Neural progenitor cell (in vitro differentiated cells): ENCODE measurements at places on chromosomes 1 and 21.
A peak's percentile ranks its signal among the peaks of the same experiment; 100 is the strongest.

GRCh38 chr1:204880906-204881305, 10.2 kb downstream of the NFASC start:
- H3K4me3 ChIP-seq = no peak overlapping the region
- H3K27ac ChIP-seq = no peak overlapping the region
- no peak for DNase-seq
- H3K27me3 ChIP-seq = no peaks in the 10 kb centered on the region
- H3K36me3 ChIP-seq = no peaks in the 10 kb centered on the region

GRCh38 chr1:204150702-204151551, 917 bp downstream of the ETNK2 start:
- H3K27me3 ChIP-seq = peaks cover 45% of the 10 kb centered on the region
- peak overlapping the region; percentile 86 for H3K4me3 ChIP-seq
- no peaks in the 10 kb centered on the region for H3K36me3 ChIP-seq

- peaks cover 73% of the 10 kb centered on the region for H3K4me1 ChIP-seq
- H3K27me3 ChIP-seq = peaks cover 100% of the 10 kb centered on the region
- DNase-seq = peak; percentile 87
- no peaks in the 10 kb centered on the region for H3K36me3 ChIP-seq
- H3K27ac ChIP-seq = no peak overlapping the region
These were observed 16.3 kb downstream of the PAX7 start for GRCh38 chr1:18646786-18647410.

DNA sequence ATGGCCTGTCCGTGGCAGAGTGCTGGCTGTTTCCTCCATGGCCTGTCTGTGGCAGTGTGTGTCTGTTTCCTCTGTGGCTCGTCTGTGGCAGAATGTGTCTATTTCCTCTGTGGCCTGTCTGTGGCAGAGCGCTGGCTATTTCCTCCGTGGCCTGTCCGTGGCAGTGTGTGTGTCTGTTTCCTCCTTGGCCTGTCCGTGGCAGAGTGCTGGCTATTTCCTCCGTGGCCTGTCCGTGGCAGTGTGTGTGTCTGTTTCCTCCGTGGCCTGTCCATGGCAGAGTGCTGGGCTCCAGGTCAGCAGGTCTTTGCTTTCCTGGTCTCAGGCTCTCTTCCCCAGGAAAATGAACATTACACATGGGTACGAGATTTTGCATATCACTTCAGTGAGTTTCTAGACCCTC, 138.4 kb upstream of the IPO9 start:
- H3K27me3 ChIP-seq = no peaks in the 10 kb centered on the region
- H3K27ac ChIP-seq = no peak overlapping the region
- no peaks in the 10 kb centered on the region for H3K36me3 ChIP-seq
- H3K4me1 ChIP-seq = peaks cover 51% of the 10 kb centered on the region
